ENCODE measurements at places on chromosomes 13 and 19. TPM values are rescaled to one million over a fixed set of nuclear protein-coding genes. Genes with fewer than 3 reads are reported as not detected.

GRCh38 chr19:40266912-40267600 is 18.1 kb downstream of the AKT2 start:
- no peak for DNase-seq

Gene SH2D3A
- not detected for total RNA-seq

GRCh38 chr19:8421484-8422461 is 8.7 kb downstream of the MARCHF2 start:
- no peak for DNase-seq

DNA sequence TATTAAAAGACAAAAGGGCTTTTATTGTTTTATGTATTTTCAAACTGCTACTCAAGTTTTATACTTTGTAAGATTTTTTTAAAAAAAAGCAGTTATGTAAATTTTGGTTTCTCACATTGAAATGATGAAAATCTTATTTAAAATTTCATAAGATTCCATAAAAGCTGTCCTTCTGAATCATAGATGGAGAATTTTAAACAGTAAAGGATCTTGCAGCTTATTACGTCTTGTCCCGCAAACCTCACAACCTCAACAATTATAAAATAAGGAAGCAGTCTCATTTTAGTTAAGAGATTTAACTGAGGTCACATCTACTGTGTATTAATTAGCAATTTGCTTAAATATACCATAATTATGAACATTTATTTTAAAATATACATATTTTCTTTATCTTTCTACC is 581.0 kb upstream of the SPRY2 start:
- DNase-seq = no peak

GRCh38 chr19:55341171-55341588 is 1.5 kb downstream of the KMT5C start:
- peak; percentile 48 for DNase-seq
